Mesangial cell (primary cell): ENCODE measurements at places on chromosomes 5 and 9. TPM values are rescaled to one million over a fixed set of nuclear protein-coding genes. Genes with fewer than 3 reads are reported as not detected.

Gene RNF208
- total RNA-seq = 1.6 and 5.3 TPM in 2 replicates

Gene ENC1
- total RNA-seq = 120 and 167 TPM in 2 replicates

Gene PCSK1
- 0.13 TPM in 1 of 2 replicates, not detected in the other for total RNA-seq

Gene SPATA31A5
- total RNA-seq = not detected in 2 replicates

Gene PCDHB11
- total RNA-seq = 0.16 and 0.63 TPM in 2 replicates

Gene TSLP
- 0.13 TPM in 1 of 2 replicates, not detected in the other for total RNA-seq

Gene PCDHGA11
- total RNA-seq = 5.4 and 10.4 TPM in 2 replicates

Gene PCDHGA8
- total RNA-seq = under 0.01 and 0.89 TPM in 2 replicates

Gene FOXD4L5
- not detected in 2 replicates for total RNA-seq

Gene SPATA31C1
- total RNA-seq = 0.13 and 0.16 TPM in 2 replicates

Gene GPR150
- total RNA-seq = under 0.01 and 0.51 TPM in 2 replicates

Gene ADAMTSL1
- total RNA-seq = 9.6 and 10.4 TPM in 2 replicates

Gene IL9
- total RNA-seq = not detected in 2 replicates

Gene SHC3
- total RNA-seq = 7.2 and 9.1 TPM in 2 replicates

Gene TLR4
- 8.2 and 12.2 TPM in 2 replicates for total RNA-seq

Gene F2RL2
- 18.3 and 58.7 TPM in 2 replicates for total RNA-seq

Gene RFX3
- 1.8 and 3.8 TPM in 2 replicates for total RNA-seq

Gene LCN15
- total RNA-seq = not detected in 2 replicates

Gene ARID3C
- total RNA-seq = 0.51 TPM in 1 of 2 replicates, not detected in the other

Gene CORO2A
- total RNA-seq = 2.7 and 3.1 TPM in 2 replicates

Gene RNF145
- total RNA-seq = 37.0 and 40.2 TPM in 2 replicates

Gene CNTNAP3
- 13.5 and 23.5 TPM in 2 replicates for total RNA-seq

Gene FSD1L
- 1.6 and 2.0 TPM in 2 replicates for total RNA-seq

Gene FGFR4
- total RNA-seq = 15.8 and 25.6 TPM in 2 replicates

Gene CSF1R
- total RNA-seq = 0.13 and 0.16 TPM in 2 replicates

Gene SLC2A8
- 12.9 and 22.3 TPM in 2 replicates for total RNA-seq

Gene LVRN
- 0.49 TPM in 1 of 2 replicates, not detected in the other for total RNA-seq

Gene CAVIN4
- 0.25 and 0.33 TPM in 2 replicates for total RNA-seq

Gene ENHO
- 0.65 TPM in 1 of 2 replicates, not detected in the other for total RNA-seq

Gene HTR4
- not detected in 2 replicates for total RNA-seq
